ENCODE measurements at places on chromosomes 2 and 18. TPM values are rescaled to one million over a fixed set of nuclear protein-coding genes. Genes with fewer than 3 reads are reported as not detected.

GRCh38 chr2:15893689-15894480, 46.5 kb upstream of the MYCN start:
- no peak for DNase-seq
- no peaks in the 10 kb centered on the region for H3K27me3 ChIP-seq
- H3K36me3 ChIP-seq = no peaks in the 10 kb centered on the region
- no peak overlapping the region for H3K4me3 ChIP-seq

GRCh38 chr2:5453220-5454050, 238.7 kb upstream of the SOX11 start:
- no peaks in the 10 kb centered on the region for H3K27me3 ChIP-seq
- H3K4me1 ChIP-seq = no peaks in the 10 kb centered on the region
- no peak for DNase-seq
- no peak overlapping the region for H3K4me3 ChIP-seq
- no peaks in the 10 kb centered on the region for H3K36me3 ChIP-seq

DNA sequence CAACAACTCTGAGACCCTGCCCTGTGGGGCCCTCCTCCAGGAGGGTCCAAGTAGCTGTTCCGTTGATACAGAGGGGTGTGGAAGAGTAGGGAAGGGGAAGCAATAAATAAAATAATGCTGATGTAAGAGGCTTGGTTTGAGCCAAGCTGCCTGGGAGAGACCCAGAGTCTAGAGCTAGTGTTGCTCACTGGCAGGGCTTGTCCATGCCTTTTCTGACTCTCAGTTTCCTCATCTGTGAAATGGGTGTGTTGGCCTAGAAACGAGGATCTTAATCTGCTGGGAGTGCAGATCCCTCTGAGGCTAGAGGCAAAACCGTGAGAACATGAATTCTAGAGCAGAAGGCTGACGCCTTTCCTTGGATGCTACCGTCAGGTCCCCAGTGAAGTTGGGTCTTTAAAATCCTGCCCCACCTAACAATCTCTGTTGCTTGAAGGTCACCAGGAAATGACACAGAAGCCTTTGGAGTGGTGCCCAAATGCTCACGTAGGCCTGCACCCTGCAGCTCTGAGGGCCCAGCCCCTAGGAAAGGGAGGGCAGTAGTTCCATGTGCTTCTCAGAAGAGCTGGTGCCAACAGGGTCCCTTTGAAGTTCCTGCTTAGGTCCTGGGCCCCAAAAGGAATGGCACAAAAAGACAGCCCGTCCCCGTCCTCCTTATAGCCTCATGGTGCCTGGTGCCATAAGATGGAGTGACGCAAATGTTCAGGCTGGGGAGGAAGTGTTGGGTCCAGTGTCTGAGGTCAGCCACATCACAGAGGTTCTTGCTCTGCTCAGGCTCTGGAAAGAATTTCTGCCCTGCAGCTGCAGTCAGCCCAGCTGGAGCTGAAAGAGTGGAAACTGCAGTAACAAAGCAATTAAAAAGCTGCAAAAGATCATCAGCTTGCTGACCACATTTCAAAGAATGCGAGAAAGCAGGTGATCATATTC, 73.2 kb upstream of the SMAD2 start:
- no peak overlapping the region for H3K27ac ChIP-seq
- H3K36me3 ChIP-seq = no peaks in the 10 kb centered on the region
- H3K4me1 ChIP-seq = peaks cover 3% of the 10 kb centered on the region
- H3K27me3 ChIP-seq = no peaks in the 10 kb centered on the region

DNA sequence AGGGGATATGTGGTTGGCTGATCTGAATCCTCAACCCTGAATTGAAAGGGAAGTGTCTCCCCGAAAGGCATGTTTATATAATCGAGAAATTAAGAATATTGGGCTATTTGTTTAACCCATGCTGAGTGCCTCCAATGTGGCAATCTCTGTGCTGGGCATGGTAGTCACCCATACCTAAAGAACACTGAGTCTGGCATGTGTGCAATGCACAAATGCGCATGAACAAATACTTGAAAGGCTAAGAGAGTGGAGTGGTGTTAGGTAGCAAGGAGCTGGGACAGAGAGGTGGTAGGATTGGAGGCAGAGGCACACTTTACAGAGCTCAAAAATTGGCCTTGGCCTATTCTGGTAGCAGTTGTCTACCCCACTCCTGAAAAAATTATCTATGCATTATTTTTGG, 645.1 kb upstream of the FAM98A start:
- peaks cover 4% of the 10 kb centered on the region for H3K4me1 ChIP-seq
- no peaks in the 10 kb centered on the region for H3K36me3 ChIP-seq
- H3K27me3 ChIP-seq = no peaks in the 10 kb centered on the region
- no peak overlapping the region for H3K4me3 ChIP-seq
- no peak for DNase-seq

C1GALT1C1L gene
- 0.99 TPM for total RNA-seq

LRRTM1 gene
- total RNA-seq = not detected
